Vein endothelial cell (primary cell): ENCODE measurements at places on chromosomes 12 and 14. TPM values are rescaled to one million over a fixed set of nuclear protein-coding genes. Genes with fewer than 3 reads are reported as not detected.

The BRMS1L gene
- 2.9 and 4.7 TPM in 2 replicates for total RNA-seq

The GALNT4 gene
- total RNA-seq: 24.9 and 25.5 TPM in 2 replicates

The EPYC gene
- not detected in 2 replicates for total RNA-seq

The EML1 gene
- 41.6 and 47.0 TPM in 2 replicates for total RNA-seq

The WIF1 gene
- not detected in 2 replicates for total RNA-seq

The HNRNPC gene
- 625 and 850 TPM in 2 replicates for total RNA-seq

The PPFIA2 gene
- total RNA-seq: not detected in 2 replicates

The KRT1 gene
- total RNA-seq: not detected in 2 replicates

The GTF2H3 gene
- total RNA-seq: 52.3 and 56.5 TPM in 2 replicates

The KRT83 gene
- total RNA-seq: not detected in 2 replicates

The PTPRR gene
- 0.38 and 0.65 TPM in 2 replicates for total RNA-seq

The ADAM21 gene
- 0.19 and 0.33 TPM in 2 replicates for total RNA-seq

The ASCL1 gene
- not detected in 2 replicates for total RNA-seq

The BBS10 gene
- 9.8 and 12.1 TPM in 2 replicates for total RNA-seq

The GPRC5D gene
- 0.38 TPM in 1 of 2 replicates, not detected in the other for total RNA-seq

The DDX51 gene
- total RNA-seq: 11.1 and 13.9 TPM in 2 replicates

The FAM186B gene
- 0.48 and 0.65 TPM in 2 replicates for total RNA-seq

The TRPV4 gene
- 3.5 and 4.6 TPM in 2 replicates for total RNA-seq

The SLC22A17 gene
- total RNA-seq: 0.76 and 1.6 TPM in 2 replicates

The LHX5 gene
- total RNA-seq: not detected in 2 replicates
